Peyer's patch (tissue), 4 donors: ENCODE measurements at places on chromosomes 3 and 15. TPM values are rescaled to one million over a fixed set of nuclear protein-coding genes. Genes with fewer than 3 reads are reported as not detected.
A peak's percentile ranks its signal among the peaks of the same experiment; 100 is the strongest.

- no peak overlapping the region for H3K27ac ChIP-seq
- no peak for DNase-seq
- no peak overlapping the region for H3K4me3 ChIP-seq
- H3K36me3 ChIP-seq: no peaks in the 10 kb centered on the region
- no peaks in the 10 kb centered on the region for H3K27me3 ChIP-seq
- H3K4me1 ChIP-seq: no peaks in the 10 kb centered on the region
Observed at GRCh38 chr3:152893647-152894046, 58.7 kb downstream of the P2RY1 start.

DNA sequence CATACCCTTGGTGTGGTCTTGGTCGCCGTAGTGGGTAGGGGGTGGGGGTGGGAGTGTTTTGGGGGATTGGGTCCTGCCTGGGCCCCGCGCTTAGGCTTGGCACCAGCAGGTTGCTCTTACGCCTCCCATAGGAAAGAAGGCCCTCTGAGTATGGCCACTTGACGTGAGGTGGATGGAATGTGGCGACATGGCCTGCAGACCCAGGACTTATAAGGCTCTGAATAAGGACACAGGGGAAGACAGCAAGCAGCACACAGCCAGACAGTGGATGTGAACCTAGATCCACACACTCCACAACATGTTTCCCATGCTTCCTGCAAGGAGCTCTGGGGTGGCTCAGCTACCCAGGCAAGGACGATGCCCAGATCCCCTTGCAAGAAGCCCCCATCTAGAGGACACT is 12.4 kb downstream of the RBPMS2 start:
- DNase-seq: no peak
- no peaks in the 10 kb centered on the region for H3K36me3 ChIP-seq
- no peak overlapping the region for H3K27ac ChIP-seq

DNA sequence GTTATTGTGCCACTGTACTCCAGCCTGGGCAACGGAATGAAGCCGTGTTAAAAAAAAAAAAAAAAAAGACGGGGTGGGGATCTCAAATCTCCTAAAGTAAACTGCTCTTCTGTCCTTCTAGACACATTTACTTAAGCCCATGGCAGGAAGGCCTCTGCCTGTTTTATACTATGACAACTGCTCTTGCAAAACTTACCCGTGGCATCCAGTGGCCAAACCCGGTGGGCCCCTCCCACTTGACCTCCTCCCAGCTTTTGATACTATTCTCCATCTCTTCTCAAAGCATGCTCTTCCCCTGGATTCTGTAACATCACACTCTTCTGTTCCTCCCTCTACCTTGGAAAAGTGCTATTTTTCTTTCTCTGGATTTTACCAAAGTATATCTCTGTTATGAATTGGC is 112.2 kb downstream of the RFTN1 start:
- H3K4me1 ChIP-seq: no peaks in the 10 kb centered on the region
- H3K36me3 ChIP-seq: no peaks in the 10 kb centered on the region
- H3K27me3 ChIP-seq: no peaks in the 10 kb centered on the region

The LRRIQ4 gene
- not detected for total RNA-seq

DNA sequence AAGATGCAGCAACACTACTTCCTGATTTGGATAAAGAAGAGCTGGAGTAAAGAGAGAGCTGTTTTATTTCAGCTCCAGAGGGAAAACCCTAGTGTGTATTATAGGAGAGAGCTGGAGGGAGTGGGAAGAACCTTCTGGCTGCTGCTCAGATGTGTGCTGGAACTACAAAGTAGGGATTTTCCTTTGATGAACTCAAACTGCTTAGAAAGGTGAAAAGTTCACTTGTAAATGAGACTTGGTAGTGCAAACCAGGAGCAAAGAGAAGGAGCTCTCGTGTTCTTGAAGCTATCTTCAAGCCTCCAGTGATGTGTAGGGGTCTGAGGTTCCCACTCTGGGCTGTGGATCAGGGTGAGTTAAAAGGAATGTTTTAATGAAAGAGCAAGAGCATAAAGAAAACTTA is 110.4 kb downstream of the EDEM1 start:
- H3K4me1 ChIP-seq: no peaks in the 10 kb centered on the region
- H3K36me3 ChIP-seq: no peaks in the 10 kb centered on the region
- no peaks in the 10 kb centered on the region for H3K27me3 ChIP-seq

GRCh38 chr3:123102249-123102648 is 35.4 kb downstream of the PDIA5 start:
- no peak overlapping the region for H3K4me3 ChIP-seq
- no peak overlapping the region for H3K27ac ChIP-seq
- H3K4me1 ChIP-seq: no peaks in the 10 kb centered on the region
- no peaks in the 10 kb centered on the region for H3K27me3 ChIP-seq

DNA sequence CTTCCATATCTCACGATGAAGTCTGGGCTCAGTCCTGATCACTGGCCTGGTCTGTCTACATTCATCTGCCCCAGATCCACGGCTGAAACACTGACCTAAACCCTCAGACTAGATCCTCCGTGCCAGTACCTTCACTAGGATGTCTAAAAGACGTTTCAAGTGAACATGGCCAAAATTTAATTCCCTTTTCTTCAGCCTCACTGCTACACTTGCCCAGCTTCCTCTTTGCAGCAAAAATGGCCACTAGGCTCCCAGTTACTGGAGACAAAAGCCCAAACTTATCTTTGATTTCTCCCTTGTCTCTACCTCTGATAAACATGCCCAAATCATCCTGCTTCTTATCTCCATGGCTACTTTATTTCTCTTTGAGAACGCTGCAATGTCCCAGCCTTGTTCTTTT is 1.7 kb downstream of the RASSF1 start:
- no peaks in the 10 kb centered on the region for H3K36me3 ChIP-seq
- no peak for DNase-seq
- peak overlapping the region; percentile 96 for H3K27ac ChIP-seq
- H3K27me3 ChIP-seq: no peaks in the 10 kb centered on the region
- H3K4me1 ChIP-seq: peaks cover 3% of the 10 kb centered on the region
- H3K4me3 ChIP-seq: peak overlapping the region; percentile 75

- no peaks in the 10 kb centered on the region for H3K27me3 ChIP-seq
- no peaks in the 10 kb centered on the region for H3K36me3 ChIP-seq
- no peak overlapping the region for H3K27ac ChIP-seq
- H3K4me3 ChIP-seq: no peak overlapping the region
Observed at GRCh38 chr3:64600246-64600950, 87.4 kb downstream of the ADAMTS9 start.

DNA sequence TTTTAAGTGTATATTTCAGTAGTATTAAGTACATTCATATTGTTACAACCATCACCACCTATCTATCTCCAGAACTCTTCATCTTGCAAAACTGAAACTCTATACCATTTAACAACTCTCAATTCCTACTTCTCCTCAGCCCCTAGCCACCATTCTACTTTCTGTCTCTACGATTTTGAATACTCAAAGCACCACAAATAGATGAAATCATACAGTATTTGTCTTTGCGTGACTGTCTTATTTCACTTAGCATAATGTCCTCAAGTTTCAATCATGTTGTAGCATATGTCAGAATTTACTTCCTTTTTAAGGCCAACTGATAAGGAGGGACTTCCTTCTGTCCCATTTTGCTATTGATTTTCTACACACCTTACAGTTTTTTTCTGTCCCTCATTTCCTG is 593.3 kb downstream of the FHIT start:
- no peaks in the 10 kb centered on the region for H3K36me3 ChIP-seq
- H3K27ac ChIP-seq: no peak overlapping the region

GRCh38 chr3:45545476-45545875 is 49.1 kb upstream of the LIMD1 start:
- H3K27me3 ChIP-seq: no peaks in the 10 kb centered on the region
- H3K4me3 ChIP-seq: no peak overlapping the region
- no peak overlapping the region for H3K27ac ChIP-seq

DNA sequence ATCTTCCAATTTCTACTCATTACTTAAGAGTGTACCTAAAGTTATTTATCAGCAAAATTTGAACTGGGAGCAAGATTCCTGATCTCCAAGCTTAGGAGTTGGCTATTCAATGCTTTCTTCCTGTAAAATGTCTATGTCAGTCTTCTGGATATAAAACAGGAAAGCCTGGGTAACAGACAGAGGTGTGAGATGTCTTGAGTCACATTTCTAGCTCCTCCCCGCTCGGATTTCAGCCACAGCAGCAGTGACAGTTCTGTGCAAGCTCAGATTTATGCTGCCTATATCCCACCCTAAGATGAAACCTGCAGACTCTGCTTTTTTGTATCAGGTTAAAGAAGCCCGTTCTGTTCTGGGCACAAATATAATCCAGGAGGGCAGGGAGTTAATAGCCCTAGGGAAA is 2.1 kb upstream of the ARMC8 start:
- no peak overlapping the region for H3K4me3 ChIP-seq

The RYR3 gene
- total RNA-seq: 2.8 TPM

DNA sequence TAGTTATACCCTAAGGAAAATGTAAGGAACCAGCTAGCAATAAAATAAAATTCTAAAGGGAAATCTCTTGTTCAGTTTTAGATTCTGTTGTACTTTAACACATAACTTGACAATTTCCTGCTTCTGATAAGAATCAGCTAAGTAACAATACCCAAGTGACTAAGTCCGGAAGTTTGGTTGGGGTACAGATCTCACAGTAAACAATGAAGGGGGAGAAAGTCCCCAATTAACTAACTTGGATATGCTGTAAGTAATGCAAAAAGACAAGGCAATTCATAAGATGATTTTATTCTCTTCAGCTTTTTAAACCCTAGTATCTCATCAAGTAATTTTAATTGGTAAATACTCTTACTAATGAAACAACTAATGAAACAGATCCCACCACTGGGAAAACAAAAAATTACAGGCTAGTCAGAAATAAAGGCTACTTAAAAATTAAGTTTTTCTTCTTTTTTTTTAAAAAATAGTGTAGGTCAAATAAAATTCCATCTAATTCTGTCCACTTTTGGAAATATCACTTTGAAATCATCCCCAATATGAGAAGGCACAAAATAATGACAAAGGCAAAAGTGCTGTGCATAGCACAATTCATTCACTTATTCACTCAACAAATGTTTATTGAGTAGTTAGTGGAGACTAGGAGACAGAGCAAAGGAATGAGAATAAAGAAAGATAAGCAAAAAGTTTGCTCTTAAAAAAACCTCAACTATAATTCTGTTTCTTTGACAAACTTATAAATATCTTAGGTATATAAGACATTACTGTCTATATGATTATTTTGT is 37.8 kb upstream of the IL20RB start:
- peak overlapping the region; percentile 15 for H3K27ac ChIP-seq
- H3K27me3 ChIP-seq: no peaks in the 10 kb centered on the region
- no peaks in the 10 kb centered on the region for H3K36me3 ChIP-seq
- H3K4me3 ChIP-seq: no peak overlapping the region
- no peaks in the 10 kb centered on the region for H3K4me1 ChIP-seq
- no peak for DNase-seq

The ST3GAL6 gene
- 1.6 TPM for total RNA-seq

DNA sequence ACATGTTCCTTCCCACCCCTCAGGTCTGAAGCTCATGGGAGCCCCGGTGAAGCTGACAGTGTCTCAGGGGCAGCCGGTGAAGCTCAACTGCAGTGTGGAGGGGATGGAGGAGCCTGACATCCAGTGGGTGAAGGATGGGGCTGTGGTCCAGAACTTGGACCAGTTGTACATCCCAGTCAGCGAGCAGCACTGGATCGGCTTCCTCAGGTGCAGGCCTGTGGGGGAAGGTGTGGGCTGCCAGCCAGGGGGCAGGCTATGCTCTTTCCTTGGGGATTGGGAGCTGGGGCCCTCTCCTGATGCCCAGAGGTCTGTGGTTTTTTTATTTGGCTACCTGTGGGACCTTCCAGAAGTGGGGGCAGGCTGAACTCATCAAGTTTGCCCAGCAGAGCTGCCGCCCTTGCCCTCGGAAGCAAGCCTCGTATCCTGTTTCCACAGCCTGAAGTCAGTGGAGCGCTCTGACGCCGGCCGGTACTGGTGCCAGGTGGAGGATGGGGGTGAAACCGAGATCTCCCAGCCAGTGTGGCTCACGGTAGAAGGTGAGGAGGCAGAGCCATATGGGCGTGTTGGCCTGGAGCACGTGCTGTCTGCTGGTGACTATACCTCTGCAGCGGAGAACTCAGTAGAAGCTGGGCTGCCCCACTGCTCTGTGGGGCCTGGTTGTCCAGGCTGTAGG is 2.2 kb downstream of the TYRO3 start:
- DNase-seq: no peak
- H3K36me3 ChIP-seq: no peaks in the 10 kb centered on the region
- H3K4me1 ChIP-seq: peaks cover 10% of the 10 kb centered on the region
- no peaks in the 10 kb centered on the region for H3K27me3 ChIP-seq

DNA sequence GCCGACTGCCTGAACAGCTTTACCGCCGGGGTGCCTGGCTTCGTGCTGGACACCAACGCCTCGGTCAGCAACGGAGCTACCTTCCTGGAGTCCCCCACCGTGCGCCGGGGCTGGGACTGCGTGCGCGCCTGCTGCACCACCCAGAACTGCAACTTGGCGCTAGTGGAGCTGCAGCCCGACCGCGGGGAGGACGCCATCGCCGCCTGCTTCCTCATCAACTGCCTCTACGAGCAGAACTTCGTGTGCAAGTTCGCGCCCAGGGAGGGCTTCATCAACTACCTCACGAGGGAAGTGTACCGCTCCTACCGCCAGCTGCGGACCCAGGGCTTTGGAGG is 815 bp downstream of the SPINT1 start:
- peak overlapping the region; percentile 92 for H3K27ac ChIP-seq
- H3K4me1 ChIP-seq: no peaks in the 10 kb centered on the region
- peak; percentile 56 for DNase-seq
- peak overlapping the region; percentile 60 for H3K4me3 ChIP-seq
- no peaks in the 10 kb centered on the region for H3K27me3 ChIP-seq

DNA sequence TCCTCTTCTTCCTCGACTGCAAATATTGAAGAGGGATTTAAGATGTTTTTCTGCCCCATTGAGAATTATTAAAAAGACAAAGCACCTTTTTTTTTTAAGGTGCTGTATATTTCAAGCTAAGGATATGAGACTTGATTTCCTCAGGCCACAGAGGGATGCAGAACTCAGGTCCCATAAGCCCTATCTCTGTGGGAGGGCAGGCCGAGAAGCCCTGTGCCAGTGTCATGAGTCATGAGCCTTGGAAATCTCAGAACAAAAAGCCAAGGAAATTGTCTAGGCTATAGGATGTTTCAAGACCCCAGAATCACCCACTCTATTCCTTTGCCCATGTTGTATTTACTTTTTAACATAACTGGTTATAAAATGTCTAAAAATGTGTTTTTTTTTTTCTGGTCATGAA is 7.3 kb downstream of the ESYT3 start:
- no peak overlapping the region for H3K4me3 ChIP-seq
- no peaks in the 10 kb centered on the region for H3K36me3 ChIP-seq
- no peaks in the 10 kb centered on the region for H3K27me3 ChIP-seq
- H3K4me1 ChIP-seq: no peaks in the 10 kb centered on the region
